ENCODE measurements at places on chromosomes 7 and 10.

GRCh38 chr7:9625953-9626352 lies 1192.5 kb downstream of the NXPH1 start:
- DNase-seq: no peak

GRCh38 chr7:3880228-3880987 lies 579.4 kb downstream of the SDK1 start:
- no peak for DNase-seq

- DNase-seq: no peak
Observed at GRCh38 chr10:77867124-77867719, 59.3 kb downstream of the DLG5 start.

GRCh38 chr7:91993976-91994375 lies 53.3 kb downstream of the AKAP9 start:
- no peak for DNase-seq

DNA sequence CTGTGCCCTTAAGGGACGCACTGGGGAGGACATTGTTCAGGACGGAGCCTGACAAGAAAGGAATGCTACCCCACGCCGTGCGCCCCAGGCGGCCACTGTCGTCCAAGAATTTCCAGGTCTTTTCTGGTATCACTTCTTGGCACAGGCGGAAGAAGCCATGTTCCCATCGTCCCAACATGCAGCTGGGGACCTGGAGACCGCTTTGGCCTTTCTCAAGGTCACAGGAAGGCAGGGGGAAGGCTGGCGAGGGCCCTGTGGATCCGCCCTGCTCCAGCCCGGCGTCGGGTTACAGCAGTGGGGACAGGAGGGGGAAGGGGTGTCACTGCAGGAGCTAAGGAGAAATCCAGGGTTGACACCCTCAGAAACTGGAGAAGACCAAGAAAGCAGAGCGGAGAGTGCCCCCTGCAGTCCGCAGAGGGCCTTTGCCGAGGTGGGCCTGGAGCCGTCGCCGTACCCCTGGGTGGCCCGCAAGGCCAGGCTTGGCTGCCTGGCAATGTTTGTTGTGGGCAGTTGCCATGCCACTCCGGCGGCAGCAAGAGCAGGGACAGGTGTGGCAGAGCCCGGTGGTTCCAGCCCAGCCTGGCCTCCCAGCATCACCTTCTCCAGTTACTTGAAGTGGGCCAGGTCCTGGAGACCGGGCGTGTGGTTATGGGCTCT lies 104.1 kb downstream of the LHPP start:
- no peak for DNase-seq

DNA sequence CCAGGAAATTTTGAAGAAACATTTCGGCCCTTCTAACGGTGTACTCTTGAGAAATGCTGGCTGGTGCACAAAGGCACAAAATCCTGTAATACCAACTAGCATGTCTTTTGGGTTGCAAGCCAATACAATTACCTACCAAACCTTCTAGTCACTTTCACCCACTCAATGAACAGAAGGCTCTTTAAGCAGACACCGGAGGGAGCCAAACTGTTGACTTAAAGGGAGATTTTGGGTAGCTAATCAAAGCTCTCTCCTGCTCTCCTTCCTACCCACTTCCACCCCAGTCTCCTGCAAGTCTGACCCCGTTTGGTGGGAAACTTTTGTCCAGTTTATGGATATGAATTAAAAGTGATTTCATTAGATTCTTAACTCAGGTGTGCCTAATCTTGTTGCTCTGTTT lies 24.0 kb downstream of the GRM3 start:
- no peak for DNase-seq

- DNase-seq: no peak
Observed at GRCh38 chr10:78702186-78702585, 366.6 kb upstream of the ZMIZ1 start.

DNA sequence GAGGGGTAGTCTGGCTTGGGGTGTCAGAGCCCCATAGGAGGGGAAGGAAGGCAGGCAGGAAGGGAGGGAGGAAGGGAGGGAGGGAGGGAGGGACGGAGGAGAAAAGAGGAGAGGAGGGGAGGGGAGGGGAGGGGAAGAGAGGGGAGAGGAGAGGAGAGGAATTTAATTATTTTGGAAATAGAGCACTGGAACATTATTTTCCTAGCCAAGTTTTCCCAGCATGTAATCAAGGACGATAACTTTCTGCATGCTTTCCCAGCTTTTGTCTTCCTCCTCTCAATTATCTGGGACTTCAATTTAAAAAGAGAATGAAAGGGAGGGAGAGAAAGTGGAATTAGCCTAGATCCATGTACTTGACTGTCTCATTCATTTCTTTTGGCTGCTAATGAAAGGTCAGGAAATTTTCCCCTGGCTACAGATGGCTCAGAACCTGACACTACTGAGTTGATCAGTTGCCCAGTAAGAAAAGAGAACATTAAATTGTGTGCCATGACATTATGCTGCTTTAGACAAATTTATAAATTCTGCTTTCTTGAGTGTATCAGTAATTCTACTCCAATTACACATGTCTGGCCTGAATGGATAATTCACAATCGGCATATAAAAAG lies 148.8 kb downstream of the LRRC4 start:
- DNase-seq: no peak

DNA sequence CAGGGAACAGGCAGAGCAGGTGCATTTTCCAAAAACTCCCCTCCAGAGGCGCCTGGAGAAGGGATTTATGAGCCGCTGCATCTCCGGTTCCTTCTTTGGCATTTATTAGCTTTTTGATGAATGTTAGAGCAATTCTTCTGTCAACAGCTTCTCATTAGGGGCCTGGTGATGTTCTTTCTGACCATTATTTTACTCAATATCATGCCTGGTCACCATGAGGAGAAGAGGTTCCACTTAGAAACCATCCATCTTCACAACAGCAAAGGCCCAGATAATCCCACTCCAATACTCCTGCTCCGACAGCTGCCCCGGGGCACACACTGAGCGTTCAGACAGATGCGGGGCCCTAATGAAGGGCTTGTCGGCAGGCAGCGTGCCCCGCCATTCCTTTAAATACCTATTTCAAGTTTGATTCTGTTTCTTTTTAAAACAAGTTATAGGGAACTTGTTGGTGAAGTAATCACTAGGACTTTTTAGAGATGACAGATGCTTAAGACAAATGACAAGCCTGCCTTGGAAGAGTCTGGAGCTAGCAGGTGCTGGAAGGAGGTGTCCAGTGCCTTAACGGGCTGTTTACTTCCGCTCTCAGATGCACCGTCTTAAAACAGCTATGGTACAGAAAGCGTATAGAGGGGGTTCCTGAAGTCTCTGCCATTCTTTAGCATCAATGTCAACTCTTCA lies 31.7 kb downstream of the ECHDC3 start:
- DNase-seq: no peak

DNA sequence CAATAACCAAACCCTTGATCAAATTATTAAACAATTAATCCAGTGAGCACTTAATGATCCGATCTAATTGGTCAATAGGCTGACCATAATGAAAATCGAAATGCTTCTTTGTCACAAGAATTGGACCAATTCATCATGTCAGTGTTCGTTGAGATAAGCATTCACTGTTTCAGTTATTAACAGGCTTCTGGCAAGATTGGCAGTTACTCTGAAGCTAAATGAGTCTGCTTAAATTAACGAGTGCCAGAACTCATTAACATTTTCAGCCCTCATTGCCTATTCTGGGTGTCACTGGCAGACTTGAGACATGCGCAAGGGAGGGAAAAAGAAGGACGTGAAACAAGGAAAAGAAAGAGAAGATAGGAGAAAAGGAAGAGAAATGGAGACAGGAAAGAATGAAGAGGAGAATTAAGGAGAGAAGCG lies 30.7 kb upstream of the SLC26A3 start:
- no peak for DNase-seq

- no peak for DNase-seq
Observed at GRCh38 chr7:102834999-102835398, 77.8 kb upstream of the LRRC17 start.

GRCh38 chr7:27685209-27685608 lies 22.5 kb upstream of the HIBADH start:
- DNase-seq: no peak

GRCh38 chr10:93390306-93391090 lies 91.6 kb downstream of the MYOF start:
- no peak for DNase-seq

GRCh38 chr10:62085404-62085803 lies 183.2 kb downstream of the RTKN2 start:
- DNase-seq: no peak

DNA sequence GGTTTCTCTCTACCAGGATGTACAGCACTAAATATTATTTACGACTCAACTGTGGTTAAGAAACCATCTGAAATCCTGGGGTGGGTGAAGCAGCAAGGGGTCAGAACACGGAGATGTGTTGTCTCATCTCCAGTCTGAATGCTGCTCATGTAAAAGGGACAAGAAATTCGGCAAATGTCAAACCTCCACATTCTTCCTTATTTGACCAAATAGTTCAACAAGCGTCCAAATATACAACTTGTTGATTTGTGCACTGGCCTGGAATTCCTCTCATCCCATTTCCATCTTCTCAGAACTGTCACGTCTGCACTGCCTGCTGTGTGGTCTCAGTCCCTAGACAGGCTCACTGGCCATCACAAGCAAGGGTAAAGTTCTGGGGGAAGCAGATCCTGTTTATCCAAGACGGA lies 520.0 kb downstream of the PARD3 start:
- no peak for DNase-seq

GRCh38 chr10:48525113-48525512 lies 79.8 kb downstream of the ARHGAP22 start:
- DNase-seq: no peak

GRCh38 chr7:298375-298702 lies 8.4 kb downstream of the FOXL3 start:
- no peak for DNase-seq

- DNase-seq: no peak
Observed at GRCh38 chr7:144907577-144907976, 71.7 kb upstream of the TPK1 start.

DNA sequence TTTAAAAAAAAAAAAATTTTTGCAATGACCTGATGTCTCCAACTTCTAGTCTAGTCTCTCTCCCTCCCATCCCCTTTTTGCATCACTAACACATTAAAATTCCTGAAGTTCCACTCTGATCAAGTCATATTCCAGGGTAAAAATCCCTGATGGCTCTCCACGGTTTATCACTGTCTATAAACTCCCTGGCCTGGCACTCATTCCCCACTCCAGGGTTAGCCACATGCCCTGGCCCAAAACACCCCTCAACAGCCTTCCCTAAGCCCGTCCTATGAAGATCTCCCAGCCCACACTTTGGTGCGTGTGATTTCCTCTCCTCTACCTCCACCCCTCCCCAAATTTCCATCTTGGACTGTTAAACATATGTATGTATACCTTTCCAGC lies 125.4 kb downstream of the JAZF1 start:
- no peak for DNase-seq

- no peak for DNase-seq
Observed at GRCh38 chr7:6489612-6490011, 41.9 kb upstream of the DAGLB start.

DNA sequence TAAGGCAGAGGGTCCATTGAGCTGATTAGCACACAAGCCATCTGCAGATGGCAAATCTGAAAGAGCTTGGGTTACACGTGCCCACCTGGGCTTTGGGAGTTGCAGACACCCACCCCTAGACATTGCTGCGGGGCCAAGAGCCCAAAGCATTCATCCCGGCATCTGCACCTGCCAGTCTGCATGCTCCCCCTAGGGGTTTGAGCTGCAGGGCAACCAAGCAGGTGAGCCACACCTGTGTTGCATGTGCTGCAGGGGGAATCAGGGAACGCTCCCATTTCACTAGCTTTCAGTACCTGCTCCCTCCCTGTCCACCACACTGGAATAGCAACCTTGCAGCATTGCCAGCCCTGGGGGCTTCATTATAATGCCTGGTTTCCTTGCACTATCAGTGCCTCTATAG lies 21.1 kb downstream of the C7orf33 start:
- DNase-seq: no peak

GRCh38 chr7:8160779-8161345 lies 101.1 kb downstream of the ICA1 start:
- no peak for DNase-seq

DNA sequence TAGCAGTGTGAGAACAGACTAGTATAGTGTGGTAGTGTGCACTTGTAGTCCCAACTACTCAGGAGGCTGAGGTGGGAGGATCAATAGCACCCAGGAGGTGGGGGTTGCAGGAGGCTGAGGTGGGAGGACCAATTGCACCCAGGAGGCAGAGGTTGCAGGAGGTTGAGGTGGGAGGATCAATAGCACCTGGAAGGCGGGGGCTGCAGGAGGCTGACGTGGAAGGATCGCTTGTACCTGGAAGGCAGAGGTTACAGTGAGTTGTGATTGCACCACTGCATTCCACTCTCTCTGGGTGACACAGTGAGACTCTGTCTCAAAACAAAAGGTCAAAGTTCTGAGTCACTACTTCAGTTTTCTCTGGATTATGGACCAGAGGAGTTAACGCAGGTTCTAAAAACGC lies 22.6 kb upstream of the DIP2C start:
- no peak for DNase-seq

- no peak for DNase-seq
Observed at GRCh38 chr7:33495207-33495606, 365.8 kb downstream of the BBS9 start.

- DNase-seq: no peak
Observed at GRCh38 chr7:93146472-93147141, 1.6 kb downstream of the SAMD9L start.

- DNase-seq: no peak
Observed at GRCh38 chr10:46091080-46091827, 45.2 kb upstream of the MSMB start.

DNA sequence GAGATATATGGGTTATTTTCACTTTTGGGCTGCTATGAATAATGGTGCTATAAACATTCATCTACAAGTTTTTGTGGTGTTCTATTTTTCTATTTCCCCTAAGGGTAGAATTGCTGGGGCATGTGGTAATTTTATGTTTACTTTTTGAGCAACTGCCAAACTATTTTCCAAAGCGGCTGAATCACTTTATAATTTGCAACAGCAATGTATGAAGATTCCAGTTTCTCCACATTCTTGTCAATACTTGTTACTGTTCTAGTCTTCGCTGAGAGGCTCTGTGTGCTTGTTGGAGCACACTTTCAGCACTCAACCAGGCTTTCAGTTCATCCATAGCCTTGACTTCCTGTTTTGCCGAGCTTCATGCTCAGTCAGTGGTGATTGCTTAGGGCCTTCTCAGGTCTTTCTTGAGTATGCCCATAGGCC lies 39.0 kb downstream of the ADK start:
- no peak for DNase-seq

DNA sequence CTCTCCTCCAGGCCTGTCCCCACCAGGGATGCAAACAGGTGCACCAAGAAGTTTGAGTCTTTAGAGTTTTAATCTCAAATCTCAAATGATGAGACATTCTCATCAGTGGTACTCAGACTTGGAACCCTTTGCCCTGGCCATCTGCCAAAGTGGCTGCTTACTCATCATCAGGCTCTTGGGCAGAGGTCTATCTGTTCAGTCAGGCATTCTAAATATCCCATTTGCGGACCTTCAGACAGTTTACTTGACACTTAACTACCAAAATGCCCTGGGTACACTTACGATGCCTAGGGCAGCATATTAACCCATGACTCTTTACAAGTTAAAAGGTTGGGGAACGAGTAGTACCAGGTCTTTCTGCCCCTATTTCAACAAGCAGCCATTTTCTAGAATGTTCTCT lies 61.2 kb upstream of the YAE1 start:
- no peak for DNase-seq

Measured in stimulated activated CD4-positive, alpha-beta T cell treated with anti-CD3 and anti-CD28 coated beads, TNF-alpha, amount 100 ng/mL, for 4 hours (primary cell).